AG08396 (cell line): ENCODE measurements at places on chromosomes 12 and 14.

DNA sequence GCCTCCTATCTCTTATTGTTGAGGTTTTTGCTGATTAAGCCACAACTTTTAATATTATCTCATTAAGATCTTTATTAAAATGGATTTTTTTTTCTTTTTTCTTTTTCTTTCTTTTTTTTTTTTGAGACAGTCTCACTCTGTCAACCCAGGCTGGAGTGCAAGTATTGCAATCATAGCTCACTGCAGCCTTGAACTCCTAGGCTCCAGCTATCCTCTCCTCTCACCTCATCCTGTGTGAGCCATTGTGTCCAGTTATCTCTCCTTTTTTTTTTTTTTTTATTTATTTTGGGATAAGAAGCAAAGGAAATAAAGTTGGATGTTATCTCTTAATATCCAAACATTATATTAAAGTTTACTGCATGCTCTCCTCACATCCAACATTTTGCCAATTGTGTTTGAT, 12.7 kb downstream of the VEZT start:
- no peak for DNase-seq

GRCh38 chr12:54412786-54413185, 6.3 kb downstream of the ITGA5 start:
- DNase-seq, result no peak

- DNase-seq, result peak; percentile 2
Measured at GRCh38 chr12:34625116-34625515, 602.8 kb downstream of the ALG10 start.

DNA sequence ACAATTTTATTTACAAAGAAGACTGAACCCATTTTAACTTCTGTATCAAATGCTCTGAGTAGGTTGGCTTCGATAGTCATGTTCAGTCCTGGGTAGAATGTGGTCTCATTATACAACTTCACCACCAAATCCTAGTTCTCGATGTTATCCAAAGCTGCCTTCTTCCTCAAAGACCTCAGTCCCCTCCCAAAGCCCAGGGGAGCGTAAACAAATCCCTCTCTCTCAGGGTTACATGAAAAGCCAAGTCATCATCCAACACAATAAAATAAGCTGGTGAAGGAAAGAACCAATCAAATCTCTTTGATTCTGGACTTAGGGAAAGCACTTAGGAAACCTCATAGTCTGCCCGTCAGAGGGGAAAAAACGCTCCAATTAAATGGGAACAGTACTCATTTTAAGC, 9.1 kb downstream of the PTCSC3 start:
- no peak for DNase-seq

DNA sequence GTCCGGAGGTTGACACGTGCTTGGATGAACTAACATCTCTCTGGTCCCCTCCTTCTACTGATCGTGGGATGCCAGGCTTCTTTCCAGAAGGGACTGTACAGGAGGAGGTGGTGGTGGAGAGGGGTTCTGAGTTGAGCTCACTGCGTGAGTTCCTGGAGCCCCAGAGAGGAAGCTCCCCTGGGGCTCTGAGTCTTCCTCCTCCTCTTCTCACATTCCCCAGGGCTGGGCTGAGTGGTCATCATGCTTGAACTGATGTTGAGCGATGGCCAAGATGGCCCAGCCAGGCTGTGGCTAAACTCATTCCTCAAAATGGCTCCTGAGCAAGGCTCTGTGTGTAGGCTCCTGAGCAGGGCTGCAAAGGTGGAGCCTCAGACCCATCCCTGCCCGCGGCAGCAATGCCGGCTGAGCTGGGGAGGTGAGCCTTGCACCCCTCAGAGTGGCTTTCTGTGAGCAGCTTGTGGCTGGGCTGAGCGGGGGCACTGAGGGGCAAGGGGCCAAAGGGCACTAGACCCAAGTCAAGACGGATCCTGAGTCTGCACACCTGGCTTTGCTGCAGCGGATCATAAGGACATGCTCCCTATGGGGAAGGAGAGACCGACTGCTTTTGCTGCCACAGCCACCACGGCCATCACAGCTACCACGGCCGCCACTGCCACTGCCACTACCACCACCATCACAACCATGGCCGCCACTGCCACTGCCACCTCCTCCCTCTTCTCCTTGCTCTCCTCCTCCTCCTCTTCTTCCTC, 35.4 kb downstream of the MEG3 start:
- DNase-seq, result no peak

- no peak for DNase-seq
Measured at GRCh38 chr14:39773387-39774126, 341.3 kb upstream of the FBXO33 start.

- no peak for DNase-seq
Measured at GRCh38 chr12:84191779-84192178, 720.8 kb downstream of the SLC6A15 start.

GRCh38 chr12:102569803-102570202, 89.4 kb upstream of the IGF1 start:
- no peak for DNase-seq

- DNase-seq, result no peak
Measured at GRCh38 chr14:106507354-106507753, 981.0 kb downstream of the TMEM121 start.

DNA sequence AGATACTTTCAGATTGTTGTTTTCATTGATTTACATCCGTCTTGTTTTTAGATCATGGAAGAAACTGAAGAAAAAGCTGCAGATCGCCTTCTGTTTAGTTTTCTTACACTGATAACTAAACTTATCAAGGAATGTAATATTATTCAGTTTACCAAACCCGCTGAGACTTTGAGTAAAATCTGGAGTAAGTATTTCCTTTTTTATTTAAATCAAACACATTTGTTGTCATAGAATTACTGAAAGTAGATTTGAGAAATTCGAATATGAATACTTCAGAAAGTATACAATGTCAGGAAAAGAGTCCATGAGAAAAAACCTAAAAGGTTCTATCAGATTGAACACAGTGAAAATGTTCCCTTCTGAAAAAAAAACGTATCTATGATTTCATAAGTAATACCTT, 32.0 kb downstream of the ARL1 start:
- no peak for DNase-seq
